ENCODE measurements at places on chromosomes 6 and 20.

DNA sequence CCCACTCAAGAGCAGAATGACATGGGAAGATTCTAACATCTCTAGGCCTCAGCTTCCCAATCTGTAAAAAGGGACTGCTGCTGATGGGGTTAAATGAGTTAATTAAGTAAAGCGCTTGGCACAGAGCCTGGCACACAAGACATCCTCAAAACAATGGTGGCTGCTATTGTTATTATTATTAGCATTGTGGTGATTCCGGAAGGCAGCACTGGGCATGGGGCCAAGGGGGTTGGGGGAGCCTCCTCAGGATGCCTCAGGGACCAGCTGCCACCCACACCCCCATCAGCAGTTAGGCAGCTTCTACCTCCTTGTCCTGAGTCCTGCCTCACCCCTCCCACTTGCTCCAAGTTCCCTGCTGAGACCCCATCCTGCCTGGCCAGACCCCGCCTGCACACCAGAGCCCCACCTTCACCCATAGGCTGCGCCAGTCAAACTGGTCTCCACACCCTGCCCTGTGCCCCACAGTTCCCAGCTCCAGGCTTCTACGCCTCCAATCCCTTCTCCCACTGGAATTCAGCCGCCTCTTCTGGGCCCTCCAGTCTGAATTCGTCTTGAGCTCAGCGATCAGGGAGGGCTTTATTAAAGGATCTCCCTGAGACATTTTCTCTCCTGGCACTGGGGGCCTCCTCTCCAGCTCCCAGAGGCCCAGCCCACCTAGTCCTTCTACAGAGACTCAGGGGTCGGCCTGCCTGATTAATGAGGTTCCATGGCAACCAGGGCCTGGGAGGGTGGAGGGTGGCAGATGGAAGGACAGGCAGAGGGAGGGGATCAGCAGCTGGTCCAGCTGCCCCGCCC is 1.5 kb downstream of the E2F1 start:
- no peak for ATAC-seq

DNA sequence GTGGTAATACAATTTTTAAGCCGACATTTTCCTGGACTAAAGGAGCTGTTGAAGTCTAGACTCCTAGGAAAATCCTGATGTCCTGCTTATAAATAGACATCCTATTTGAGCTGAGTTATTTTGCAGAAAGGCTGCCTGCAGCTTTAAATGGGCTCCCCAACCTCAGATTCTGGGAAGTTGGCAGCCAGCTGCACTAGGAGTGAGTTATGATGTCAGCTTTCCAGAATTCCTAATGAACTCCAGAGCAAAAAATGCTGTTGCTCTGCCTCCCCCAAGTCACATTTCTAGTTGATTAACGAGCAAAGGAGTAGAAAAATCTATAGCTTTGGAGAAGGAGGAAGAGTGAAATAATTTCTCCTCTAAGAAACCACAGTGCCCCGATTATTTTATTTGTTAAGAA is 346.3 kb upstream of the SULF2 start:
- ATAC-seq: no peak

DNA sequence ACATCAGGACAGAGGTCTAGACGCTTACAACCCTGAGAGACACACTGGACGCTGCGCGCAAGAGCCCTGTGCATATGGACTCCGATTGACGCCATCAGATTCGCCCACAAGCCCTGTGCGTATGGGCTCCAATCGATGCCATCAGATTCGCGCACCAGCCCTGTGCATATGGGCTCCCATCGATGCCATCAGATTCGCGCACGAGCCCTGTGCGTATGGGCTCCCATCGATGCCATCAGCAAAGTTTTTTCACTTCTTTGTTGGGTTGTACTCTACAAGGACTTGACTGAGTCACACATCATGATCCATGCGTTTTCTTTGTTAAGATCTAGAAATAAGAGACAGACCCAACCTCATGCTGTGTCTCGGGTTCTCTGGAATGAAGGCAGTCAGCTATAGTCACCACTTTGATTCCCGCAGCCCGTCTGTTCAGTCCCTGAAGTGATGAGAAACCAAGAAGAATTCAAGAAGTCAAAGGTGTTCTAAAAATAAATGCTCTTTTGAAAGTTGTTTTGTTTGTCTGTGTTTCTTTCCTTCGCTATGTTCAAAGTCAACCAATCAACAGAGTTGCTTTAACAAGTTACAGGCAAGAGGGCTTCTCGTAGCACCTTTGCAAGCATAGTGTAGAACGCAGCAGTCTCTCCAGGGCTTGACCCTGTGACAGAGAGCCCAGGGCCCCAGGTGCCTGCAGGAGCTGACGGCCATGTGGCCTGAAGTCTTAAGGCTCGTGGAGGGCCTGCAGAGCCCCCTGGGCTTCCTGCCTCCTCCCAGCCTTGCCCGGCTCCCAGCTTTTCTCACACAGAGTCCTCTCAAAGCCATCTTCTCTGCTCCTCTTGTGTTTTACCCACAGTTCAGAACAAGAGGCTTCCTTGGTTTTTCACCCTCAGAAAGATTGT is 7.9 kb downstream of the RPS6KA2 start:
- peak; percentile 29 for ATAC-seq

GRCh38 chr20:44057698-44058675 is 129.0 kb downstream of the JPH2 start:
- ATAC-seq: no peak

GRCh38 chr20:16675001-16675564 is 54.7 kb upstream of the SNRPB2 start:
- no peak for ATAC-seq

DNA sequence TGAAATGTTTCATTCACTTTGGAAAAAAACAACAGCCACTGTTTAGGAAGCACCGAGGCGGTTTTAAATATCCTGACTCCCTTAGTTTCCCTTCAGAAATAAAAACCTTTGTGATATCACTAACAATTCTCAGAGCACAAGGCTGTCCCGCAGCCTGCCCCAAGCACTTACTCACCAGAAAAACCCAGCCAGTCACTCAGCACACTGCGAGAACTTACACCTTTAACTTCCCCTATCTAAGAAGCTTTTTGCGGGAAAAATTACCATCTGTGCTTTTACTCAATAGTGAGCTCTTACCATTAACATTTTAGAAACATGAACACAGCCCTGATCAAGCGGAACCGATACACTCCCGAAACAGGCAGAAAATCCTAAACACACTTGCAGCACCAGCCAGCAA is 9.3 kb downstream of the ZBTB46 start:
- no peak for ATAC-seq

- ATAC-seq: no peak
Measured at GRCh38 chr20:25020901-25021301, 28.4 kb upstream of the APMAP start.

DNA sequence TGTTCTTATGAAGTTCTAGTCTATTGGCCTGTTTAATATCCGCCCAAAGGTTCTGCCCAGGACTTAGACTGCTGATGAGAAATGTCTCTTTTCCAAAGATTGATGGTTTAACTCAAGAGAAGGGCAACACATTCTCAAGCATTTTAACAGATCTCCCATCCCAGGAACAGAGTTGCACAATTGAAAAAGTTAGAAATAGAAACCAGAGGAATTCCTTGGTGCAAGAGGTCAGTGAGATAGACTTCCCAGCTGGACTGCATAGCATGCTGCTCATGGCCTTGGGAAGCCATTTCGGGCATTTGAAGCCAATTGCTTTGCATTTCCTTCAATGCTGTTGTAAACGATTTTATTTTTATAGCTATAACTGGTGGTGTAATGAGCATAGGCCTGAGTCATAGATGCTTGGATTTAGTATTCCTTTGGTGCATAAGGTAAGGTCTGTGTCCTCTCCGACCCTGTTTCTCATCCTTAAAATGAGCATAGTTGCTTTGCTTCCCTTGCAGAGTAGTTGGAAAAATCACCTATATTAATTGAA is 292.2 kb upstream of the JAG1 start:
- ATAC-seq: no peak

DNA sequence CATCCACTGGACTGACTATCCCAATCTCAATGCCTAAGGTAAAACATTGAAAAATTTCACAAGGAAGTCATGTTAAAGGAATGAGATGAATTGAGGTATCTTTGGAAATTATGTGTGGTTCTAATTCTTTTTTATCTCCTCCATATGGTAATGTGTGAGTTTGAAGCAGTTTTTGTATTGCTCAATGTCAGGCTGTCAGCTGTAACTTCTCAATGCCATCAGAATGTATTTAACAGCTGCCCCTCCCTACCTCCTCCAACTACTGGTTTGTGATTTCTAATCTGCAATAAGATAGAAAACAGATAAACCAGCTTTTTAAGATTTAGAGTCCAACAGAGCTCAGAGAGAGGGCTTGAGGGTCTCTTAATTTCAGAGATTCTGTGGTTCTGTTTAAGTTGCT is 1005.8 kb upstream of the ADGRB3 start:
- no peak for ATAC-seq

- peak; percentile 21 for ATAC-seq
Measured at GRCh38 chr6:158630938-158631616, 13.5 kb downstream of the DYNLT1 start.

Measured in SK-N-SH treated with all-trans-retinoic acid at 6 μM for 48 hours (cell line).